A549 (cell line): ENCODE measurements at places on chromosomes 2 and 18. TPM values are rescaled to one million over a fixed set of nuclear protein-coding genes. Genes with fewer than 3 reads are reported as not detected.

DNA sequence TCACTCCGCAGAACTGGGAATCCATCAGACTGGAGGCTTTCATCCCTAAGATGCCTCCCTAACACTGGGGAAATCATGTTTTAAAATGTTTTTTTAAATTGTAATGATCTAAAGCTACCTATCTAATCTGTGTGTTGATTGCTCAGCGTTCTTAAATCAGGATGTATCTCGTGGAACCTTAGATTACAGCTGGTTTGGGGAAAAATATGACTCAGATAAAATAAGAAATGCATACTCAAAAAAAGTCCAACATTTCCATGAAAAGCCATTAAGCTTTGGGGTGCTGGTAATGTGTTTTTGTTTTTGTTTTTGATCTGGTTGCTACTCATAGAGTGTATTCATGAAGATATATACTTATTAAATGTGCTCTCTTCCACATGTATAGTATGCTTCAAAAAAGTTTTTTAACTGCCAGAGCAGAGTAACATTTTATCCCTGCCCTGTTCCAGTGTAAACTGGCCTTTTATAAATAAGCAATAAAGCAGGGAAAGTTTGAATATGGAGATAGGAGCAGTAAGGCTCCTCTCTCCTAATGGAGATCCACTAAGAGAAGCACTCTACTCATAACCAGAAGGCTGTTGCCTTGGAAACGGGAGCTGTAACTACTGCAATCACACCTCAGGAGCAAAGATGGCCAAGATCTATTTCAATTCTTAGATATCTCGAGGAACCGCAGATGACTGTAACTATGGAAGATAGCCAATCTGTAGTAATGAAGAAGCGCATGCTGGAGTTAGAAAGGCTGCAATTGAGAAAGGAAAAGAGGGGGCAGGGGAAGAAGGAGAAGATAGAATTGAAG is 41.6 kb downstream of the ANKRD44 start:
- DNase-seq = no peak

- DNase-seq = peak; percentile 6
These were observed 565.5 kb downstream of the CCDC85A start for GRCh38 chr2:56749152-56749752.

- DNase-seq = no peak
These were observed 125.6 kb downstream of the TSN start for GRCh38 chr2:121881038-121881437.

- DNase-seq = no peak
These were observed 6.3 kb upstream of the DRC1 start for GRCh38 chr2:26395394-26395793.

- no peak for DNase-seq
These were observed 9.3 kb downstream of the MEIS1 start for GRCh38 chr2:66443979-66444861.

DNA sequence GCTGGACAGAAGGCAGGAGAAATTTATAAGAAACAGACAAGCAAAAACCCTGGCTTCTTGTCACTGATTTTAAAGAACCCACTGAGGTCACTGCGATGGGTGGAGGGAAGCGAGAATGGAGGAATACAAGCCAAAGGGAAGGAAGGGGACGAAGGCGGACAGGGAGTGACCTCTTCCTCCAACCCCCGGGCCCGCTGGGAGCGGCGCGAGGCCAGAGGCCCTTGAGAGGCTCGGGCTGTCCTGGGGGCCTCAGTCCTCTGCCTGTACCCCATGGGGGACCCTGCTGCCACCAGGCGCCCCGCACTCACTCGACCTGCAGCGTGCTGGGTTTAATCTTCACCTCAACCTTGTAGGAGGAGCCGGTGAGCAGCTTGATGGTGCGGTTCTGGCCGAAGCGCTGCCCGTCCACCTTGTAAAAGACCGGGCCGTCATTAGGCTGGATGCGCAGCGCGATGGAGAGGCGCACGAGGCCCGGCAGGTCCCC is 793 bp downstream of the CNRIP1 start:
- DNase-seq = no peak

Gene ACMSD
- polyA plus RNA-seq = not detected in 3 replicates

- no peak for DNase-seq
These were observed 154.0 kb downstream of the CLIP4 start for GRCh38 chr2:29269095-29269764.

GRCh38 chr2:187369471-187369870 is 78.6 kb downstream of the CALCRL start:
- DNase-seq = no peak

- no peak for DNase-seq
These were observed 36.0 kb upstream of the EVA1A start for GRCh38 chr2:75596784-75597183.

Gene PPIG
- polyA plus RNA-seq = 57.9 to 61.2 TPM (median 60.5 TPM) in 3 replicates
